ENCODE measurements at places on chromosomes 5 and 9.

- DNase-seq = no peak
These were observed 54.8 kb downstream of the PWWP2A start for GRCh38 chr5:160064417-160064810.

GRCh38 chr5:12017007-12017406, 112.8 kb upstream of the CTNND2 start:
- DNase-seq = no peak

GRCh38 chr9:36924757-36925432, 109.2 kb downstream of the PAX5 start:
- no peak for DNase-seq

DNA sequence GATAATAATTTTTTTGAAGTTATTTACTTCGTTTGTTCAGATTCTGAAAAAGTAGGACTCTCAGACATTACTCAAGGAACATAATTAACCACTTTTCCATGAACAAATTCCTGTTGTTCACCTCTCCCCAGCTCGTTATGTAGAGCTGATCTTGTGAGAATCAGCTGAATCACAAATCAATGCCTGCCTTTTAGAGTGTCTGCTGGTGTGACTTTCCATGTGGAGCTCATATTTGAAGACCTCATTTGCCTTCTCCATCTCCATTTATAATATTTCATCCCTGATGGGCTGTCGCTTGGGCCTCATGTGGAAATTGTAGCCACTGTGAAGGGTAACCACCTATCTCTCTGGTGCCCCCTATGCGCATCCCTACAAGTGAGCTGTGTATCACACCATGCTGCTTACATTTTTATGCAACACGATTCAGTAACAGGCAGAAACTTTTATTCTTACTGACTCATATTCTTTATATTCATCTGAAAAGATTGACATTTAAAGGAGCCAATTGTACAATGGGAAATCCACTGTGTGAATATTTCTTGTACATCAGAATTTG, 111.3 kb downstream of the STK32A start:
- DNase-seq = no peak

- no peak for DNase-seq
These were observed 119.4 kb upstream of the PTCH1 start for GRCh38 chr9:95635986-95636671.

GRCh38 chr5:72248410-72248981, 71.5 kb downstream of the MRPS27 start:
- no peak for DNase-seq

Measured in OCI-LY7 (cell line).